ENCODE measurements at places on chromosomes 2 and 18.
A peak's percentile ranks its signal among the peaks of the same experiment; 100 is the strongest.

DNA sequence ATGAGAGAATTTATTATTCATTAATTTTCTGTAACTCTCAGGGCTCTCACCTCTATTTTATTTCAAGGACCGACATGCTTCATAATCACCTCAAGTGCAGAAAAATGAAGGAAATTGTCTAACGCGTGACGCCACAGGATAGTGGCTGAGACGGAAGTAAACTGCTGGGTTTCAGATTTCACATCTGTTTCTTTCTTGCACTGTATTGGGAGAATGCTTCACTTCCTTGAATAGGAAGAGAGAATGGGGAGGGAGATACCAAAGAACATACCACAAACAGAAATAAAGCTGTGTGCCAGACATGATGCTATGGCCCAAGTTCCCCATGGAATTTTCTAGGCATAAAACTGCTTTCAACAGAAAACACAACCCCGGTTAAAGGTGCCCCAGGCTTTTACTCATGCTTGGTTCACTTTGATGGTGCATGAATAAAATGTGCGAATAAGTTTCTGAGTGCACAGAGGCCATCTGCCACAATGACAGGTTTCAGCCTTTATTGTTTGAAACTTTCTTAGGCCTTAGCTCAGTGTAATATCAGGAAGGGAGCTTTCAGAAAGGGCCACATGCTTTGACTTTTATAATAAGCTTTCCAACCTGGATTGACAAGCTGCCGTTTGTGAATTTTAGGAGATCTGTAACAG, 1116.4 kb downstream of the SOCS6 start:
- DNase-seq = no peak

- no peak for DNase-seq
These were observed 74.8 kb upstream of the SMIM21 start for GRCh38 chr18:75502286-75502685.

- DNase-seq = peak; percentile 70
These were observed 35.7 kb downstream of the ODC1 start for GRCh38 chr2:10412380-10412779.

DNA sequence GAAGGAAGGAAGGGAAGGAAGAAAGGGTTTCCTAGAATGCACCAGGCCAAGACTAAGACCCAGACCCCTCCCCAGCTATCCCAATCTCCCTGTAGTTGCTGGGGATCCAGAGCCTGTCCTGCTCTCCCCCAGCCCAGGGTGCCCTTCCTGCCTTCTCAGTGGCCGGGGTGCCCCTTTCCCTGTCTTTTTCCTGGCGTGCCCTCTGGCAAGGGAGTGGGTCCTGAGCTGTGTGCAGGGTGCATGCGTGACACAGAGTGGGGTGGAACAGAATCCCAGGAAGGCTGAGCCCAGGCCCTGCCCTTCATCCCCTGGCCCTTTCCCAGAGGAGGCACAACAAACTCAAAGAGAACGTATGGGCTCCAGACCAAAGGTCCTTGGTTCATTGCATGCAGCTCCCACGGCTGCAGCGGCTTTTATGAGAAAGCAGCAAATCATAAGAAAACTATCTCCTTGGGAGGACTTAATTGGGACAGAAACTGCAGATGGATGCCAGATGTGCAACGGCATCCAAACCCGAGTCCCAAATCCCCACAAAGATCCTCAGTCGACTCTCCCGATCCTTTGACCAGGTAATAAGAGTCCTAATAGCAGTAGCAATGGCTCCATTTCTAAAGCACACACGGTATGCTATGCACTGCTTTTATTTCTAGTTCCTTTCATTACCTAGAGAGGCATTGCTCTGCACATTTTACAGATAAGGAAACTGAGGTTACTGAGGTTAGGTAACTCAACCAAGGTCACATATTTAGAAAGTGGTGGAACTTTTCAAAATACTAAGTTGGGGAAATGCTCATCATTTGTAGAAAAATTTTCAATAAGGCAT, 12.7 kb upstream of the ARID5A start:
- no peak for DNase-seq

GRCh38 chr2:231923010-231923344, 3.2 kb downstream of the NPPC start:
- no peak for DNase-seq

All from activated CD4-positive, alpha-beta T cell treated with anti-CD3 and anti-CD28 coated beads, Interleukin-2, Interleukin-4, amounts not matched to agents 100 ng/mL and 50 ng/mL, durations not matched to agents 16 hours and 8 hours (primary cell).